Heart right ventricle (tissue), 16 donors: ENCODE measurements at places on chromosomes 2 and 18. TPM values are rescaled to one million over a fixed set of nuclear protein-coding genes. Genes with fewer than 3 reads are reported as not detected.

The FAP gene
- total RNA-seq, result 1.4 TPM

The SULT1C4 gene
- 1.6 TPM for total RNA-seq

The UCN gene
- total RNA-seq, result 1.5 TPM

The MAPRE3 gene
- total RNA-seq, result 42.2 TPM

The CLK1 gene
- total RNA-seq, result 42.5 TPM

The COLEC11 gene
- total RNA-seq, result 3.6 TPM

The LYG2 gene
- total RNA-seq, result not detected

The IL36G gene
- not detected for total RNA-seq

The MYO1B gene
- 32.4 TPM for total RNA-seq

The MC2R gene
- total RNA-seq, result not detected

The CDH19 gene
- total RNA-seq, result 9.7 TPM

GRCh38 chr2:144644549-144644948 is 124.6 kb upstream of the ZEB2 start:
- no peak for DNase-seq
- H3K27me3 ChIP-seq, result no peaks in the 10 kb centered on the region
- H3K4me1 ChIP-seq, result no peaks in the 10 kb centered on the region
- H3K27ac ChIP-seq, result no peak overlapping the region

- H3K27ac ChIP-seq, result no peak overlapping the region
- no peaks in the 10 kb centered on the region for H3K36me3 ChIP-seq
- H3K27me3 ChIP-seq, result no peaks in the 10 kb centered on the region
- DNase-seq, result no peak
- peaks cover 2% of the 10 kb centered on the region for H3K4me1 ChIP-seq
- no peak overlapping the region for H3K4me3 ChIP-seq
Measured at GRCh38 chr2:207881902-207882301, 112.2 kb upstream of the FZD5 start.

- H3K36me3 ChIP-seq, result no peaks in the 10 kb centered on the region
- no peaks in the 10 kb centered on the region for H3K27me3 ChIP-seq
- no peak for DNase-seq
Measured at GRCh38 chr2:173630425-173631126, 275.9 kb downstream of the CDCA7 start.

DNA sequence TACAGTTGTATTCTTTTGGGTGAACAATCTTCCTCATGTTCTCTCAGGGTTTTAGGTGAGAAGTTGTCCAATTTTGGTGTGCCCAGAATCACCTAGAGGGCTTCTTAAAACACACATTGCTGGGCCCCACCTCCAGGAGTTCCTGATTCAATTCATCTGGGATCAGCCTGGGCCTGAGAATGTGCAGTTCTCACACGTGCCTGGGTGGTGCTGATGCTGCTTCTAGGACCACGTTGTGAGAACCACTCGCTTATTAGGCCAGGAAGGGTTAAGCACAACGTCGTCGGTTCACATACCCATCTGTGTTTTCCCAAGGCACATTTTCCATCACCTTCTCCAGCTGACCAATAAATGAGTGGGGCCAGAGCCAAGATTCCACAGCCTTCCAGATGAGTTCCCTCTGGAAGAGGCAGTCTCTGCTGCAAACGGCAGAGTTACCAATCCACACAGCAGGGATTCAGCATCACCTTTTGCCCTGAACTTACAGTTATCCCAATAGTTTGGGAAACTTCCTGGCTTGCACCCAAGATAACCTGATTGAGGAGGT is 277.7 kb upstream of the HNRNPA3 start:
- H3K27me3 ChIP-seq, result peaks cover 25% of the 10 kb centered on the region
- H3K4me1 ChIP-seq, result no peaks in the 10 kb centered on the region
- H3K4me3 ChIP-seq, result no peak overlapping the region
- DNase-seq, result no peak

DNA sequence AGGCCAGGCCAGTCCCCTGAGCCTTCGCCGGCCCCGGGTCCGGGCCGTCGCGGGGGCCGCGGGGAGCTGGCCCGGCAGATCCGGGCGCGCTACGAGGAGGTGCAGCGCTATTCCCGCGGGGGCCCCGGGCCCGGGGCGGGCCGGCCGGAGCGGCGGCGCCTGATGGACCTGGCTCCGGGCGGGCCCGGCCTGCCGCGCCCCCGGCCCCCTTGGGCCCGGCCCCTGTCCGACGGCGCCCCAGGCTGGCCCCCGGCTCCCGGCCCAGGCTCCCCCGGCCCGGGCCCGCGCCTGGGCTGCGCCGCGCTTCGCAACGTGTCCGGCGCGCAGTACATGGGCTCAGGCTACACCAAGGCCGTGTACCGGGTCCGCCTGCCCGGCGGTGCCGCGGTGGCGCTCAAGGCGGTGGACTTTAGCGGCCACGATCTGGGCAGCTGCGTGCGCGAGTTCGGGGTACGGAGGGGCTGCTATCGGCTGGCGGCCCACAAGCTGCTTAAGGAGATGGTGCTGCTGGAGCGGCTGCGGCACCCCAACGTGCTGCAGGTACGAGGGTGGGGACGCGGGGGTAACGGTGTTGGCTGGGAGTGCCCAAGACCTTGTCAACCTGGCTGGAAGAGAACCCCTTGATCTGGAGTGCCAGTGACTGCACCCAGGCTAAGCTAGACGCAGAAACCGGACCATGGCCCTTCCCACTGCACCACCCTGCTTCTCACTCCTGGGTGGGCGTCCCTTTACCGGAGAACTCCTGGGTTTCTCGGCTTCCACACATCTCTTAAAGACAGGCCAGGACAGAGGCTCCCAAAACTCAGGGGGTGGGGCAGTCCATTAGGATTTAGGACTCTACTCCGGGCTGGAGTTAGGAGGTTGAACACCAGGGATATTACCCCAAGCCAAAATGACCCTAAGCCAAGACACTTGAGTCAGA is 739 bp downstream of the PKDCC start:
- H3K4me3 ChIP-seq, result peak overlapping the region; percentile 87
- H3K27me3 ChIP-seq, result no peaks in the 10 kb centered on the region
- peaks cover 53% of the 10 kb centered on the region for H3K4me1 ChIP-seq
- no peak for DNase-seq

DNA sequence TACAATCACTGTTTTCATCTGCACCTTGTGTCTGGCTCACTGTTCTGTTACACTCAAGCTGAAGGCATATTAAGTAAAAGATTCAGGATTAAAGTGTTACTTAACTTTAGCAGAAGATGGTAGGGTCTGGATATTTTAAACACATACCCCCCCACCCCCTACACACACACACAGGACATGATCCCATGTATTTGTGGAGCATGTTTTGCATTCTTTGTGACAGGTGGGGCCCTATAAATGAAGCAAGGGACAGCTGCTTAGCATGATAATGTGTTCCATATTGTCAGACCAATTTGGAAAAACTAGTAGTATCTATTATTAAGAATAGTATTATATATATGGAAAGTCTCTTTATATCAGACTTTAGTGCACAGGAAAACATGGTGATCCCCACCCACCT is 335.2 kb upstream of the TNP1 start:
- H3K4me1 ChIP-seq, result peaks cover 5% of the 10 kb centered on the region
- no peak overlapping the region for H3K4me3 ChIP-seq
- no peaks in the 10 kb centered on the region for H3K36me3 ChIP-seq
- no peak for DNase-seq

DNA sequence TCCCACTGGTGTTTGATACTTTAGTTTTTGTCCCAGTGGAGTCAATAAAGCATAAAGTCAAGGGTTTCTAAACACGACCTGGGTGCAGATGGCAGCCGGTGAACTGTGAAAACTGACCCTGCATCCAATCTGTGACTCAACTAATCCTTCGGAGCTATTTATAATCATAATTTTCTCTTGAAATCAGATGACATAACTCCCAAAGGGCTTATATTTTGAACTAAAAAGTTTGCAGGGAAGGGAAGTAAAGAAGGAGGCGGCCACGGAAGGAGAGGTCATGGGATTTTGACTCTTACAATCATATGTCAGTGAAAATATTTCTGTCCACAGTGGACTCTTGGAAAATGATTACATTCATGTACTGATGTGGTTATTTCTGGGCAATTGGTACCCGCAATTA is 178.5 kb downstream of the PDE1A start:
- no peaks in the 10 kb centered on the region for H3K27me3 ChIP-seq
- H3K4me3 ChIP-seq, result no peak overlapping the region
- H3K27ac ChIP-seq, result no peak overlapping the region
- no peaks in the 10 kb centered on the region for H3K4me1 ChIP-seq
- H3K36me3 ChIP-seq, result no peaks in the 10 kb centered on the region

DNA sequence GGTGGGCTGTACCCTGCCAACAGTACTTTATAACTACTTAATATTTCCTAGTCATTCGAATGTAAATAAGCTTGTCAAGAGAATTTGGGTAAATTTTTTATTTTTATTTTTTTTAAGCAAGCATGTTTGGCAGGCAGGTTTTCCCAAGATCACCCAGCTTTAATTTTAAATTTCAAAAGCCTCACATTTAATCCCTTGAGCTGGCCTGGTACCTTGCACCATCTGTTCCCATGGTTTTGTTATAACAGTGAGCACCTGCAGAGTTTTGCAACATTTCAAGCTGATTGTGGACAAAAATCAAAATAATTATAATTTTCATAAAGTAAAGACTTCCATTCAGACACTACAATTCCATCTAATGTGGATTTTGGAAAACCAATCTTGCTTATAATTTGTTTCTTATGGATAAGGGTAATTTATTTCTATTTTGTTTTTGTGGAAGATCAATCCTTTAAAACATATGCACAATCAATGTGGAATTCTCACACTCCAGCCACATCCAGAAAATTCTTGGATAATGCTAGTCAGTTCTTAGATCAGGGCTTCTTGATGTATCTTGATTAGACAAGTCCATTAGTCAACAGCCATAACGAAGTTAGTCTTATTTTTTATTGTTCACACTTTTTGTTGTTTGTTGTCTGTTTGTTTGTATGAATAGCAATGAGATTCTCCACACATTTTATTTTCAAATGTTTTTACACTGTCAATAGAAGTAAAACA is 689.3 kb downstream of the NR4A2 start:
- H3K4me1 ChIP-seq, result no peaks in the 10 kb centered on the region
- no peaks in the 10 kb centered on the region for H3K36me3 ChIP-seq
- no peak for DNase-seq
- H3K27ac ChIP-seq, result no peak overlapping the region
- no peaks in the 10 kb centered on the region for H3K27me3 ChIP-seq
- no peak overlapping the region for H3K4me3 ChIP-seq

DNA sequence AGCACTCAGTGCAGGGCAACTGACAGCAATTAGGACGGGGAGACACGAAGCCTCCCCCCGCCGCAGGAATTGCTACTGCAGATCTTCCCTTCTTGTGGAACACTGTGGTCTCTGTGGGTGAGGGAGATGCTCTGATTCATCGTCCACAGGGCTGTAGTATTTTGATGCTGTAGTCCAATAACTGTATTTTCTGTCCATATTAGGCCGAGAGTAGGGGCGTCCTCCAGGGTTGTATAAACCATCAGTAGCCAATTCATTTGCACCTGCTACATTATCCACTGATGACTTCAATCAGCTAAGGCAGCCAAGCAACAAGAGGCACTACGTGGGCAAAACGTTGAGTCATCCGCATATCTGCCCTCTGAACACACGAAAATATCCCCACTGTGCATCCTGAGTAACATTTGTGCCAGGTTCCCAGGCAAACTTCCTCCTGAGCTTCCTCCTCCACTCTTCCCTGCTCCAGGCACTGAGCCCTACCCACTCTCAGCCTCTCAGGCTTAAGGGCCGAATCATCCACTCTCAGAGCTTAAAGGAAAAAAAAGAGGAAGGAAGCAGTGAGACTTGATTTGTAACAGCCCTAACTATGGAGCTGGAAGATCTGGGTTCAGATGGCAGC is 62.1 kb downstream of the LBH start:
- peaks cover 17% of the 10 kb centered on the region for H3K4me1 ChIP-seq
- no peaks in the 10 kb centered on the region for H3K27me3 ChIP-seq
- H3K36me3 ChIP-seq, result no peaks in the 10 kb centered on the region
- no peak overlapping the region for H3K4me3 ChIP-seq

DNA sequence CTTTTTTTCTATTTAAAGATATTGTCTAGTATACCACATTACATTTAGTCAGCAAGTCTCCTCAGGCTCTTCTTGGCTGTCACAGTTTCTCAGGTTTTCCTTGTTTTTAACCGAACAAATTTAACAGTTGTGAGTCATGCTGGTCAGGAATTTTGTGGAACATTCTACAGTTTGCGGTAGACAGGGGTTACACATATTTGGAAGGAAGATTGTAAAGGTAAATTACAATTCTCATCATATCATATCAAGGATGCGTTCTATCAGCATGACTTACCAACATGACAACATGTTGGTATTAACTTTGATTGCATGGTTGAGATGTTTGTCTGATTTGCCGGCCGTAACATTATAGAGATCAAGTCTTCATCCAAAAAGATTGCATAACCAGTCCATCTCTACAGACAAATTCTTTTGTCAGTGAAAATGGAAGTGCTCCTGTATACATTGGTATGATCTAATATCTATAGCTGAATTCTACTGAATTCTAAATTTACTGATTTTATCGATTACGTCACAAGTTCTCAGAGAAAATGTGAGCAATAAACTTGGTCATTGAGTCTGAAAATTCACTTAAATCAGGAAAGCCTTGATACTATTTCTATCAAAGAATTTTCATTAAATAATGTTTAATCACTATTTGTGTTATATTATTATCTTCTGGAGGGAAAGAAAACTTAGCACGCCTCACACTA is 664.4 kb upstream of the SLC8A1 start:
- H3K4me3 ChIP-seq, result no peak overlapping the region
- no peaks in the 10 kb centered on the region for H3K36me3 ChIP-seq
- H3K27me3 ChIP-seq, result no peaks in the 10 kb centered on the region
- no peak for DNase-seq

- no peak overlapping the region for H3K4me3 ChIP-seq
- no peaks in the 10 kb centered on the region for H3K27me3 ChIP-seq
- no peaks in the 10 kb centered on the region for H3K36me3 ChIP-seq
Measured at GRCh38 chr2:67840460-67841068, 222.2 kb downstream of the C1D start.

DNA sequence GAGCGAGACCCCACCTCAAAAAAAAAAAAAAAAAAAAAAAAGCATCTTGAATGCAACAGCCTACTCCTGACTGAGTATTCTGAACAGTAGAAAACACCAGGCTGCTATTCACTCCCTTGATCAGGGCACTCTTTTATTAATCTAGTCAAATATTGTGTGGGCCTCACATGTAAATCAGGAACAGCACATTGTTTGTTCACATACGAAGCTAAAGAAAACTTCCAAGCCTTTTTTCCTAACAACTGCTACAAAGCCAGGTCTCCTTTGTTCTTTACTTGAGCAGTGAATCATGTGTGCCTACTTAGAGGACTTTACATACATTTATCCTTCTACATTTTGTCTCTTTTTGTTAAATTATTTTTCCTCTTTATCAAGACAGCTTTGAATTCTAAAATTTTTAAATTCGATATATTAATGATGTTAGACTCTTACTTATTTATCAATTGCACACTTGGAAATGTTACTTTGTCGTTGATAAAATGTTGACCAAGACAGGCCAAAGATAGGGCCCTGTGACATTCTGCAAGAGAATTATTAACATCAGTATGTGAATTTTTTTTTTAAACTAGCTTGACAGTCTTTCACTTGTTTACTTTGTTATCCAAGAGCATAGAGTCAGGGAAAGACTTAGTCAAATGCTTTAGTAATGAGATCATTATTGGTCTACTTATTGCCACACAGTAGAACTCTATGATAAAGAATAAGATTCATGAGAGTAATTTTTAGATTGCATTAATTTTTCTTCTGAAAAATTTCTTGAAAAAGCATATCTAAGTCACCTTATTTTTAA is 13.2 kb downstream of the SPATS2L start:
- H3K4me1 ChIP-seq, result peaks cover 23% of the 10 kb centered on the region
- no peak overlapping the region for H3K27ac ChIP-seq
- H3K36me3 ChIP-seq, result no peaks in the 10 kb centered on the region
- DNase-seq, result no peak
